Smooth muscle cell of bladder (primary cell): ENCODE measurements at places on chromosomes 13 and 19. TPM values are rescaled to one million over a fixed set of nuclear protein-coding genes. Genes with fewer than 3 reads are reported as not detected.

Gene OVOL3
- total RNA-seq = not detected in 2 replicates

Gene SERP2
- total RNA-seq = 7.1 and 8.0 TPM in 2 replicates

Gene OR4F17
- total RNA-seq = under 0.01 TPM in 1 of 2 replicates, not detected in the other

Gene RNF225
- total RNA-seq = not detected in 2 replicates

Gene POU4F1
- total RNA-seq = not detected in 2 replicates

Gene FAAP24
- total RNA-seq = 0.85 and 0.92 TPM in 2 replicates

Gene SLC25A42
- 4.4 and 5.7 TPM in 2 replicates for total RNA-seq

Gene NOVA2
- under 0.01 TPM in 2 replicates for total RNA-seq

Gene PRR19
- total RNA-seq = 0.09 and 0.14 TPM in 2 replicates

Gene CLEC17A
- 0.28 TPM in 1 of 2 replicates, not detected in the other for total RNA-seq

Gene GNG7
- total RNA-seq = 0.14 and 0.37 TPM in 2 replicates

Gene HSPB6
- total RNA-seq = 50.3 and 88.4 TPM in 2 replicates

Gene CD320
- total RNA-seq = 20.5 and 23.2 TPM in 2 replicates

Gene ZNF569
- total RNA-seq = 5.9 and 7.1 TPM in 2 replicates

Gene PLIN4
- total RNA-seq = 0.14 and 1.3 TPM in 2 replicates

Gene PPP1R15A
- total RNA-seq = 51.6 and 53.1 TPM in 2 replicates

Gene ZNF626
- 11.1 and 14.9 TPM in 2 replicates for total RNA-seq

Gene NDUFA13
- total RNA-seq = 405 and 429 TPM in 2 replicates

Gene CAPN12
- not detected in 2 replicates for total RNA-seq

Gene HOMER3
- 51.9 and 72.1 TPM in 2 replicates for total RNA-seq

Gene CATSPERD
- total RNA-seq = not detected in 2 replicates

Gene CD209
- not detected in 2 replicates for total RNA-seq

Gene PSG5
- 3.4 and 8.5 TPM in 2 replicates for total RNA-seq

Gene CEACAM1
- not detected in 2 replicates for total RNA-seq

Gene SELENOV
- not detected in 2 replicates for total RNA-seq

Gene LIM2
- not detected in 2 replicates for total RNA-seq

Gene ZNF546
- total RNA-seq = 6.0 and 11.2 TPM in 2 replicates

Gene ZNF726
- total RNA-seq = 0.46 and 0.85 TPM in 2 replicates
